Stimulated activated CD4-positive, alpha-beta T cell treated with anti-CD3 and anti-CD28 coated beads, Interleukin-4, amount 100 ng/mL, for 24 hours (primary cell): ENCODE measurements at places on chromosomes 12 and 14.

GRCh38 chr14:75554482-75554881 is 23.9 kb upstream of the FLVCR2 start:
- no peak for DNase-seq

DNA sequence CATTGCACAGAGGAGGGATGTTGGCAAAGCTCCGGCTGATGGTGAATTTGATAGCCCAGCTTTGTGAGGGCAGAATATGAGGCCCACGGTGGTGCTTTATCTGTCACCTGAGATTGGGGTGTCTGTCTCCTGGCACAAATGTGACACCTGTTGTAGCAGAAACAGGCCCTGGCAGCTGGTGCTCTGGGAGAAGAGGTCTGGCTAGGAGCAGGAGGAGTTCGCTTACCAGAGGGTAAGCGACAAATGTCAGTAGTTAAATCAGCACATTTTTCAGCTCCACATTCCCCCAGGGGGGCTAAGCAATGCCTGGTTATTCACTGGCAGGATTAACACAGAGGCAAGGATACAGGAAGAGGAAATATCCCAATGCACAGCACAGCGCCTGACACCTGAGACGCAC is 71.1 kb downstream of the B4GALNT3 start:
- DNase-seq, result no peak

DNA sequence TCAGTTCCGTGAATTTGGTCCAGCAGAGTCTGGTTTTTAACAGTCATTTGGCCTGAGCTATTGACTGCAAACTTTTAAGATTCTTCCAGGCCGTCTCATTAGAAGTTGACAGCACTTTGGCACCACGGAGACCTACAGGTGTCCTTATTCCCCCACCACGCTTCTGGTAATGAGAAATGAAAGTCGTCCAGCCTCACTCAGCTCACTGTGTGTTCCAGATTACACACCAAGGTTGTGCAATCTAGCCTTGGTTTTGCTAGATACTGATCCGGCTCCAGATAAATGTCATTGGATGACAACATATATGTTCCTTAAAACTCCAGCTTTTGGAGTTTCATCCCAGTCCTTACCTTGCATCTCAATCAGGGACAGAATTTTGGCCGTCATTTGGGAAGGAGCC is 210.4 kb downstream of the CHST11 start:
- DNase-seq, result no peak

DNA sequence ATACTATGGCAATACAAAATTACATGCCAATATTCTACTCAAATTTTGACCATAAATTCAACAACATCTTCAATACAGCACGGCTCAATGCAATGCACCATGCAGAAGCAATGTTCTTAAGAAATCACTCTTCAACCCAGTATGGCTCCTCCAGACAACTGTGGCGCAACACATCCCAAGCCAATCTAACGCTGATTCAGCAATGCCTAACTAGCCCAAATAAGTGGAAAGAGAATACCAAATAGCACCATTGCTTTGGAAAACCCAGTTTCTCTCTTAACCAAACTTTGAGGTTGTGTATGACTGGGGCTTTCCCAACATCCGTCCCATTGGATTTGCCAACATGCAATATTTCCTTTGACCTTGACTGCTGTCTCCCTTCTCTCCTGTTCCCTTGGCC is 211.1 kb upstream of the TBX3 start:
- DNase-seq, result no peak

DNA sequence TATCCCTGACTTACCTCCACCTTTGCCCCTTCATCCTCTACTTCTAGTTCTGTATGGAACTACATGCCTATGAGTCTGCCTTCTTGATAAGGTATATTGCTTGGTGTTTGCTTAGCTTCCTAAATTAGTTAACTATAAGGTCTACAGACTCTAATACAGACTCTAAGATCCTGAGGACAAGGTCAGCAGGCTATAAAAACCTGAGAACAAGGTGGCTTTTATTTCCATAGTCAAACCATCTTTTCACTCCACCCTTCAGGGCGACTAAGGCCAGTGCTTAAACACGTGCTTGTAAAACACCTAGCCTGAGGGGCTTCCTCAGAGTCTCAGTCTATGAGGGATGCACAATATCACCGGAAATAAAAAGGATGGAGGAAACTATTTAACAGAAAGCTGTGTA is 36.1 kb upstream of the COL2A1 start:
- no peak for DNase-seq

DNA sequence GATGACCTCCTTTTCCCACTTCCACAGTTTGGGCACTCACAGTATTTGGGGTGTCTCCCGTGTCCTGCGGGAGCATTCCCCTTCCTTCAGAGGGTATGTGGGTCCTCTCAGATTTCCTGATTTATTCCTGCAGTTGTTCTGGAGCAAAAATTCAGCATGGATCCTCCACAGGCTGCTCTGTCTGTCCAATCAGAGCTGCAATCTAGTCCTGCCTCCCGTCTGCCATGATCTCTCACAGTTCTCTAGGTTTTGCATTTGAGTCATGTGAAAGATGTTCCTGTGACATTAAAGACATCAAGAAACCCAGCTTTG is 435.9 kb downstream of the TMTC2 start:
- DNase-seq, result no peak

DNA sequence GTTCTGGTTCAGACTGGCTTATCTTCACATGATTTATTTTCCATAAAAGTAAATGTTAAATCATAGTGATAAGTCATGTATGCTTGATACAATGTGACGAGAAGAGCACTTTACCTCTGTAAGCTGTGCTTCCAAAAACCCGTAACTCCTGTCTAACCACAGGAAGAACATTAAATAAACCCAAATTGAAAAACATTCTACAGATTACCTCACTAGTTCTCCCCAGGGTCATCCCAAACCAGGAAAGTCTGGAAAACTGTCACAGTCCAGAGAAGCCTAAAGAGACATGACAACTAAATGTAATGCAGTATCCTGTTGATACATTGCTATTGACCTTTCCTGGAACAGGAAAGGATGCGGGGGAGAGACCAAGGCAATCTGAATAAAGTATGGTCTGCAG is 32.5 kb upstream of the DUSP6 start:
- no peak for DNase-seq

GRCh38 chr14:67510121-67510520 is 21.6 kb upstream of the TMEM229B start:
- DNase-seq, result no peak
